ENCODE measurements at places on chromosomes 6 and 20. TPM values are rescaled to one million over a fixed set of nuclear protein-coding genes. Genes with fewer than 3 reads are reported as not detected.

The ISM1 gene
- total RNA-seq, result 3.0 TPM

The BTN3A1 gene
- total RNA-seq, result 75.7 TPM

The SLC44A4 gene
- total RNA-seq, result not detected

The PCK1 gene
- not detected for total RNA-seq

The SS18L1 gene
- 20.0 TPM for total RNA-seq
